ENCODE measurements at places on chromosomes 11 and 22.

- DNase-seq = no peak
Measured at GRCh38 chr11:95829580-95830259, 39.4 kb downstream of the CEP57 start.

- DNase-seq = no peak
Measured at GRCh38 chr22:26669060-26669481, 11.7 kb downstream of the MIAT start.

DNA sequence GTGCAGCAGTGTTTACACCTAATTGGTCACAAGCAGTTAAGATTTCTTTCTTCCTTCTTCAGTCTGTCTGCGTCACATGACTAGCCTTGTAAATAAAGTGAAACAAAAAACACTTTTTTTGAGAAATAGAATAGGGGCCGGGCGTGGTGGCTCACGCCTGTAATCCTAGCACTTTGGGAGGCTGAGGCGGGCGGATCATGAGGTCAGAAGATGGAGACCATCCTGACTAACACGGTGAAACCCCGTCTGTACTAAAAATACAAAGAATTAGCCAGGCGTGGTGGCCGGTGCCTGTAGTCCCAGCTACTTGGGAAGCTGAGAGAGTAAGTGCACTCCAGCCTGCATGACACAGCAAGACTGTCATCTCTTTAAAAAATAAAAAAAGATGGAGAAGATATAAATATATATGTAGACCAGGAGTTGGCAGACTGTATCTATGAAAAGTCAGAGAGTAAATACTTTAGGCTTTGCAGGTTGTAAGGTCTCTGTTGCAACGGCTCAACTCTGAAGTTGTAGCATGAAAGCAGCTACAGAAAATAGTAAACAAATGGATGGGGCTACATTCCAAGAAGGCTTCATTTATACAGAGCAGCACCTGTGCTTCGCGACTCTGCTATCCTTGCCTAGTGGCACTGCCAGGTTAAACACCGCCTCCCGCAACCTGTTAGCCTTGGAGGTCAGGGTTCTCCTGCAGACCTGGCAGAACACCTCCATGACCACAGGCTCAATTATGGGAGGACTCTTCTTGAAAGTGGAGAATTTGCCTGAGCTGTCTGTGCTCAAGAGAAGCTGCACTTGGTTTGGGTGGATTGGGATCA lies 55.9 kb downstream of the PPP6R2 start:
- no peak for DNase-seq

DNA sequence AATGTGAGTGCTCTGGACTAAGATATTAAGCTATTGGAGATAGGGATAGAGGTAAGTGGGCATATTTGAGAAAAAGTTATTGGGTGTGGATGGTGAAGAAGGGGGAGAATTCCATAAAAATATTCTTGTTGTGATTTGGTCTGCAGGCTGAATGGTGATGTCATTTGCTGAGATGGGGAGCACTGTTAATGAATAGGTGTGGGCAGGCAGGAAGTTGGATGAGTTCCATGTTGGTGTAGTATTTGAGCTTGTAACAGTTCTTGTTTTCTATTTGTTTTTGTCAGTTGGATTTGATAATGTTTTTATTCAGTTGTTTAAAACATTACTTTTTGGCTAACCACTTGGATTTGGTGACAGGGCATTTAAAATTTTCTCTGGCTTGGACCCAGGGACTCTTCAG lies 168.8 kb downstream of the C11orf87 start:
- DNase-seq = no peak

DNA sequence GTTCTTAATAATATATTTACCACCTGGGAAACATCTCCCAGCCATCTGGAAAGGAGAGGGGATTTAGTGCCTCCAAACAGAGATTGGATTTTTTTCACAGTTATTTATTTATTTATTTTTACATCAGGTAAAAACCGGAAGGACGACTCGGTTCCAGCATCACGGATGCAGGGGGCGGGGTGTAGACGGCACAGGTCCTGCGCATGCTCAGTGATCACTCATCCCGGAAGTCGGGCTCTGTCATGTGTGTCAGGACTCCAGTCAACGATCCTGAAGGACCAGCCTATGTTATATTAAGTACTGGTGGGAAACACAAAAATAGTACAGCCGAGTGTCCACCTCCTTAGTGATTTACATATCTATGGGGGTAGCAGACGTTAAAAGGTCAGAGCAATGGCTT lies 467.6 kb downstream of the NTM start:
- DNase-seq = no peak
